ENCODE measurements at places on chromosomes 3 and 15. TPM values are rescaled to one million over a fixed set of nuclear protein-coding genes. Genes with fewer than 3 reads are reported as not detected.

Gene MFGE8
- total RNA-seq: 17.0 TPM

Gene SLC27A2
- 15.9 TPM for total RNA-seq

Gene CACNA1D
- 0.56 TPM for total RNA-seq

Gene C3orf52
- total RNA-seq: 9.9 TPM

DNA sequence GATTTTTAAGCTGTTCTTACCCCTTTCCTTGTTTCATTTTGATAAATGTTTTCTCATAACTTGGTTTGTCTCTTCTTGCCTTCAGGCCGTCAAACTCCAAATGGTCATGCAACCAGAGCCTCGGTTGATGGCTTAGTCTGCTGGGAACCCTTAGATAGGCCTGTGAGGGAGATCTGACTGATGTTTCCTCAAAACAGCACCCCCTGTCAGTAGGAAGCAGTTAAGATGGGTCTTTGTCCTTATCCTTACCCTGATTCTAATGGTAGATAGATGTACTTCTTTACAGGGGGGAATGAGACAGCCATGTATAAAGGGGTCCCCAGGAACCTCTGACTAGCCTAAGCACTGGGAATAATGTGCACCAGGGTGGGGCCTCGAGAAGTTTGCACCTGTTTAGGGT lies 16.3 kb upstream of the OR5H1 start:
- no peak overlapping the region for H3K27ac ChIP-seq
- no peaks in the 10 kb centered on the region for H3K36me3 ChIP-seq
- H3K4me3 ChIP-seq: no peak overlapping the region
- H3K27me3 ChIP-seq: peaks cover 10% of the 10 kb centered on the region

- H3K27ac ChIP-seq: no peak overlapping the region
- no peaks in the 10 kb centered on the region for H3K4me1 ChIP-seq
- no peak for ATAC-seq
- peaks cover 100% of the 10 kb centered on the region for H3K36me3 ChIP-seq
Observed at GRCh38 chr3:194443901-194444300, 42.9 kb downstream of the ATP13A3 start.

DNA sequence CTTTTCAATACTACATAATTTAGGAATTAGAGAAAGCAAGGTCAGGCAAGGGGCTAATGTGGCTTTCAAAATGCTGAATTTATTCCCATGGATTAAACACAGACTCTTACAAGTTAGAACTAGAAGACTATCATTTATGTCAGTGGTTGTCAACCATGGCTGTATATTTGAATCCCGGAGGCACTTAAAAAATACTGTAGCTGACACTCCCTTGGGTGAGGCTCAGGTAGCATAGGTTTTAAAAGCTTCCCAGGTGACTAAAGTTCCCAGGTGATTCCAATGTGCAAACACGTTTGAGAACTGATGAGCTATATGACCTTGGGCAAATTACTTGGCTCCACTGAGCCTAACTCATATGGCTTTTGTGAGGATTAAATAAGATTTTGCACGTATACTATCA lies 29.6 kb downstream of the AAGAB start:
- peaks cover 50% of the 10 kb centered on the region for H3K36me3 ChIP-seq
- no peaks in the 10 kb centered on the region for H3K27me3 ChIP-seq

Gene CSPG5
- total RNA-seq: 0.79 TPM

DNA sequence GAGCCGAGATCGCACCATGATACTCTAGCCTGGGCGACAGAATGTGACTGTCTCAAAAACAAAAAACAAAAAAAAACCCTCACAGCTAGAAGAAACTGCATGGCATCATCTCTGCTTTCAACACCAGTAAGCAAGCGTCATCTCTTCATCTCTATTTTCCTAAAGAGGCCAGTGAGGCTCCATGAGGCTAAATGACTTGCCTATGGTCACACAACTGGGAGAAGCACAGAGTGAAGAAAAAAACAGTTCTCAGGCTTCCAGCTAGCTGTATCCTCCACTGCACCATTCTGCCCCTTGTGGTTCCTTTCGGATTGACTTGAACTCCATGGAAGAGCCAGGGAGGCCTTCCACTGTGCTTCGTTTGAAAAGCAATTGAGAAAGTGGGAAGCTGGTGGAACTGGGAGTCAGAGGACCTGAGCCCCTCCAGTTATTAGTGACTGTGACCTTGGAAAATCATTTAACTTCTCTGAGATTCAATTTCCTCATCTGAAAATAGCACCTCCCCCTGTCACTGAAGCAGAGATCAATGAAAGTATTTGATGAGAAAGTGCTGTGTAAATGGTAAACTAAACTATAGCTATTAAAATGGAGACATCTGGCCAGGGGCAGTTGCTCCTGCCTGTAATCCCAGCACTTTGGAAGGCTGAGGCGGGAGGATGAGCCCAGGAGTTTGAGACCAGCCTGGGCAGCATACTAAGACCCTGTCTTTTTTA lies 32.1 kb upstream of the DENND4A start:
- H3K27me3 ChIP-seq: no peaks in the 10 kb centered on the region
- H3K4me3 ChIP-seq: peak overlapping the region; percentile 26
- H3K4me1 ChIP-seq: peaks cover 45% of the 10 kb centered on the region
- H3K36me3 ChIP-seq: no peaks in the 10 kb centered on the region
- ATAC-seq: peak; percentile 18

Gene IFT122
- total RNA-seq: 19.3 TPM

DNA sequence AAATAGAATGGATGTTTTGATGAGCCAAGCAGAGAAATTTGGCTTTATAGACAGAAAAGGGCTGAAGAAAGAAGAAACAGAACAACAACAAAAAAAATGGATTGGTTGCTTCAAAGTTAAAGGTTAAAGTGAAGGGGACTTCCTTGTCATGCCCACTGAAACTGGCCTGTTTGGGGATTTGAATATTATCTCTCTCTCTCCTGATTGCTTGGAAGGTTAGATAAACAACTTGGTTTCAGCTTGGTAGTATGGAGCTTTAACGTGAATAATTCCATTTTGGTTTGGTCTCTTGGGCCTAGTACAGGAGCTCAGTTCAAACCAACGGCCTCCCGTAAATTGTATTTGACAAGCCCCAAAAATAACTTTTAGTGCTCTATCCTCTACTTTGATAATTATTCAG lies 70.8 kb upstream of the MBNL1 start:
- peaks cover 10% of the 10 kb centered on the region for H3K36me3 ChIP-seq
- no peaks in the 10 kb centered on the region for H3K27me3 ChIP-seq
- H3K27ac ChIP-seq: peak overlapping the region; percentile 99

GRCh38 chr3:69181592-69182211 lies 59.3 kb upstream of the LMOD3 start:
- H3K4me1 ChIP-seq: peaks cover 15% of the 10 kb centered on the region
- H3K27me3 ChIP-seq: no peaks in the 10 kb centered on the region
- H3K4me3 ChIP-seq: no peak overlapping the region

- H3K36me3 ChIP-seq: no peaks in the 10 kb centered on the region
- H3K4me3 ChIP-seq: no peak overlapping the region
- ATAC-seq: no peak
- H3K27ac ChIP-seq: no peak overlapping the region
Observed at GRCh38 chr3:13839726-13840340, 40.0 kb downstream of the WNT7A start.

DNA sequence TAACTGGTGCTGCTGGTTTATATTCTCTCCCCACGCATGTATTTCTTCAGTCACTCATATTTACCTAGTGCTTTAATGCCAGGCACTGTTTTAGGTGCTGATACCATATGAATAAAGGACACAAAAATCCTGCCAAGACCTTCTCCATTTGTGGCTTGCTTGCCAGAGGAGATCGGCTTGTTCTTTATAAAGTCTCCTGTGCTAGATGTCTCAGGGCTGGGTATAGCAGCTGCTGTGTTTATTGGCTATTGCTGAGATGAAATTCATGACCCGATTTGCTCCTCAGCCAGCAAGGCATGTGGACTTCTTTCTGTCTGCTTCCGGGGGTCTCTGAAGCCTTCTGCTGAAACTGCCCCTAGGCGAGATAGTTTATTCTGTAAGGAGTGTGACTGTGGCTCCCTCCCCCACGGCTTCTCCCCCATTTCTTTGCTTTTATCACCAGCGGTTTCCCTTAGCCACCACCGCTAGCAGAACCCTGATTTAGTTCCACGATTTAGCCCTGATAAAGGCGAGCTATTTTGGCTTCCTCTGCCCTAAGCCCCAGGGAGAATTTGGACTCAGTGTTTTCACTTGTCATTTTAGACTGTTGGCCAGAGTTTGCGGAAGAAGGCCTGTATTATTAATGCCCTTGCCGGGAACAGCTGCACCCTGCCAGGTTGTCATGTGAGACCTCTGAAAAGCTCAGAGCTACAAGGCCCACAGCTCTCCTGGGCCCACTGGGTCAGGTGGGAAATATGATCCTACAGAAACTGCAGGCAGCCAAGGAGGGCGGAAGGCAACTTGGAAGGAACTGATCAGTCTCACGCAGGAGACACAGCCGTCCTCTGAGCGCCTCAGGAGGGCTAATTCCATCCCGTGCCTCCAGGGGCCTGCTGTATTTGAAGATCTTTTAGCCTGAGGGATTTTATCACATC lies 46.8 kb downstream of the ST6GAL1 start:
- no peak overlapping the region for H3K4me3 ChIP-seq
- no peaks in the 10 kb centered on the region for H3K27me3 ChIP-seq
- H3K4me1 ChIP-seq: peaks cover 17% of the 10 kb centered on the region
- H3K27ac ChIP-seq: peak overlapping the region; percentile 37
- peaks cover 88% of the 10 kb centered on the region for H3K36me3 ChIP-seq

Gene FSTL1
- total RNA-seq: 2.6 TPM

GRCh38 chr3:64674591-64675076 lies 13.2 kb downstream of the ADAMTS9 start:
- ATAC-seq: no peak
- no peaks in the 10 kb centered on the region for H3K4me1 ChIP-seq
- H3K27ac ChIP-seq: no peak overlapping the region

DNA sequence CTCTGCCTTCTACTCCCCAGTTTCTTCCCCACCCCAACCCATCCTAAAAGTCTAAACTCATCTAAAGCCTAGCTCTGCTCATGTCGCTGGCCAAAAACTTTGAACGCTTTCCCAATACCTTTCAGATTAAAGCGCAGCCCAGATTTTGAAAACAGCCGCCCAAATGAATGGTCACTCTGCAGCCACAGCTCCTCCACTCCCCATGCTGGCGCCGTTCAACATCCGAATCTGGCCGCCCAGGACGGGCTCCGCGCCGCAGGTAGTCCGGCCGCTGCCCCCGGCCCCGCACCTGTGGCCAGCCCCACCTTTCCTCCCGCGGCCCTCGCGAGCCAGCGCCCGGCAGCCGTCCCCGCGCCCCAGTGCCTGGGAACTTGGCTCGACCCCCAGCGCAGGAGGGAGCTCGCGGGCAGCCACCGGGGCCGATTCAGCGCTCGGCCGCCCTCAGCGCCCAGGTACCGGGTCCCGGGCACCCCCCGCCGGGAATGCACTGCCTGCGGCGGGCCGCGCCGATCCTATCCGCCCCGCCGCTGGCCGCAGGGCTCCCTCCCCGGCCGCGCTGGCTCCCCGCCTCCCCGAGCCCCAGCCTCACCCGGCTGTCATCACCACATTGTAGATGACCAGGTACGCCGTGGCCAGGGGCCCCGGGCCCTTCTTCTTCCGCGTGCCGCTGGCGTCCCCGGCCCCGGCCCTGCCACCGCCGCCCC lies 417 bp downstream of the HACD2 start:
- H3K4me1 ChIP-seq: peaks cover 7% of the 10 kb centered on the region
- H3K36me3 ChIP-seq: peaks cover 28% of the 10 kb centered on the region
- peak; percentile 45 for ATAC-seq
- no peaks in the 10 kb centered on the region for H3K27me3 ChIP-seq

DNA sequence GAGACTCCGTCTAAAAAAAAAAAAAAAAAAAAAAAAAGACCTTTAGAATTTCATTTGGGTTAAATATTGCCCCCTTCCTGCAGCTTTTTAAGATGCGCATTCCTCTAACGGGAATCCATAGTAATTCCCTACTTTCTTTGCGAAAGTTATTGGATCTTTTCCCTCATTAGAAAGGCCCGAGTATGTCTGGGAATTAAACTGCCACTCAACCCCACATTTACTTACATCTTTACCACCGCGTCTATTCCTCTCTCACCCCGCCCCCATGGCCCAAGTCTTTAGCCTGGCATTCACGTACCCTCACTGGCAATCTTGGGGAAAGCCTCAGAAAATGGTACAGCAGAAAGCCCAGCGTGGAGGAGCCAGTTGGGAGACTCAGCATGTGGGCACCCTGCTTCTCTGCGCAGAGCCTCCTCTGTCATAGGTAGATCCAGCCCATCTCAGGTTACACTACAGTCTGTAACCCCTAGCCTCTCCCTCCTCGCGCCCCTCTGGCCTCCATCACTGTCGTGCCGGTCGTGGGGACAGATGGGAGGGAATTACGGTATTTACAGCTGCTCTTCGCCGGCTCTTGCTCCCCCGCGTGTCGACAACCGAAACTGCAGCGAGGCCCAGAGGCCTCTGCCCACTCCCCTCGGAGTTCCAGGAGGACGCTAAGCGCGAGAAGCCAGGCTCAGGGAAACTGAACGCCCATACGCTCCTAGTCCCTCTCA lies 6.4 kb upstream of the ANKDD1A start:
- peak overlapping the region; percentile 79 for H3K4me3 ChIP-seq
- H3K27me3 ChIP-seq: no peaks in the 10 kb centered on the region
- peak; percentile 78 for ATAC-seq

GRCh38 chr15:58330741-58331559 lies 100.8 kb upstream of the LIPC start:
- H3K36me3 ChIP-seq: no peaks in the 10 kb centered on the region
- H3K4me1 ChIP-seq: peaks cover 41% of the 10 kb centered on the region
- peak overlapping the region; percentile 80 for H3K4me3 ChIP-seq
- H3K27me3 ChIP-seq: peaks cover 7% of the 10 kb centered on the region

Gene ADAMTSL3
- total RNA-seq: not detected

Gene SKIC8
- total RNA-seq: 33.7 TPM

- H3K4me3 ChIP-seq: peak overlapping the region; percentile 39
- H3K27ac ChIP-seq: no peak overlapping the region
- no peak for ATAC-seq
- H3K4me1 ChIP-seq: peaks cover 5% of the 10 kb centered on the region
- no peaks in the 10 kb centered on the region for H3K27me3 ChIP-seq
Observed at GRCh38 chr3:126983653-126984390, 907 bp downstream of the PLXNA1 start.

- no peaks in the 10 kb centered on the region for H3K36me3 ChIP-seq
- H3K4me1 ChIP-seq: no peaks in the 10 kb centered on the region
- no peak overlapping the region for H3K4me3 ChIP-seq
- no peak overlapping the region for H3K27ac ChIP-seq
- ATAC-seq: no peak
- no peaks in the 10 kb centered on the region for H3K27me3 ChIP-seq
Observed at GRCh38 chr3:148147903-148148302, 549.8 kb upstream of the AGTR1 start.

DNA sequence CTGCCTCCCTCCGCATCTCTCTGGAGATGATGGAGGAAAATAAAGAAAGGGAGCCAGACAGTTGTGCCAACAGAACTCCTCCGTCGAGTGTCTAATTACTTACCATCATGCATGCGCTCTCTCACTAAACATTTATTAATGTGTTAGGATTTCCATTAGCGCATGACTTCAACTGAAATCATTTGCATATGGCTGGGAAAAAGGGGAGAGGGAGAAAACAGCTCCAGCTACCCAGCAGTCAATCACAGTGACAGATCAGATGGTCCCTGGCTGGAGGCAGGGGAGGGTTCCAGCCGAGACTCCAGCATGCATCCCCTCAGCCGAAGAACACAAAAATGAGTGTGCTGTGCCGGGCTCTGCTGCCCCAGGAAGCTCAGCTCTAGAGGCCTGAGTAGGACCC lies 6.8 kb upstream of the RHO start:
- H3K4me3 ChIP-seq: no peak overlapping the region
- H3K36me3 ChIP-seq: no peaks in the 10 kb centered on the region
- no peak overlapping the region for H3K27ac ChIP-seq
- ATAC-seq: no peak
- no peaks in the 10 kb centered on the region for H3K4me1 ChIP-seq

Gene SMCO1
- total RNA-seq: not detected

Gene DUOXA1
- 0.58 TPM for total RNA-seq
